Fibroblast of skin of right biceps (primary cell): ENCODE measurements at places on chromosomes 4 and X.

GRCh38 chr4:184097241-184097605 is 120.5 kb downstream of the ENPP6 start:
- peak; percentile 23 for DNase-seq

GRCh38 chrX:56811599-56811998 is 82.6 kb downstream of the NBDY start:
- no peak for DNase-seq

- peak; percentile 61 for DNase-seq
Measured at GRCh38 chr4:119025420-119025819, 110.2 kb upstream of the MYOZ2 start.

GRCh38 chr4:164212714-164213113 is 541.2 kb upstream of the SMIM31 start:
- DNase-seq, result no peak

DNA sequence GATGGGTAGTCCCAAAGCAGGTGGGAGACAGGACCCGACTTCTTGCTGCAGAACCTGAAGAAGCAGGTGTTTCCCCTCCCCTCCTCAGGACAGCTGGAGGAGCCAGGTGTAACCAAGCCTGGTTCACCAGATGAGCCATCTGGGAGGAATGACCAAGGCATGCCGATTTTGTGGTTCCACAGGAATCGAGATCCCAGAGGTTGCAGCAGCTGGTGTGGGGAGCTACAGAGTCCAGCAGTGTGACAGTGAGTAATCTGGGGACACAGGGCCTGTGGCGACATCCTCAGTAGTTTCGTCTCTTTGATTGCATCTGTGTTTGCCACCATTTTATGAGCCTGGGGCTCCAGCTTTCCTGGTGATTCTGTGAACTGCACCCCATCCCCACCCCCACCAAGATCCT is 2.6 kb upstream of the NDP start:
- DNase-seq, result no peak

GRCh38 chrX:111259559-111259958 is 10.7 kb downstream of the CAPN6 start:
- no peak for DNase-seq

DNA sequence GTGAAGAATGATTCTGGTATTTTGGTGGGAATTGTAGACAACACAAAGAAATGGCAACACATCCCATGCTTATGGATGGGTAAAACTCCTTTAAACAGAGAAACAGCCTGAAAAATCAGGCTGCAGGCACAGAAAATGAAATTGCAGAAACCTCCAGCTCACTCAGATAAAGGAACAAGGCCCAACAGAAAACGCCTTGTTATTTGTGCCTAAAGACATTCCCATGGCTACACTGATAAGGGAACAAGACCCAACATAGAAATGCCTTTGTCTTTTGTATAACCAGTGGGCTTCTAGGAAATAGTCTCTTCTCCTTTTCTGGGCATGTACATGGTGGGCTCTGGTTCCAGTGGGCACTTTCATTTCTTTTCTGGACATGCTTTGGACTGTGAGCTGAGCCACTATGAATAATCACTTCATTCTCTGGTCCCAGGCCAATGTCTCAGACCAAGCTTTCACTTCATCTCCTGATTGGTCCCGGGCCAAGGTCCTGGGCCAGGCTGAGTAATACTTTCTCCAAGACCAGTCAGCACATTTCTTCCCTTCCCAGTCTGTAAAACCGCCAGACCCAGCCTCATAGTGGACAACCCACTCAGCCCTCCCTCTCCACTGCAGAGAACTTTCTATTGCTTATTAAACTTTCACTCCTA is 160.5 kb downstream of the TBX22 start:
- no peak for DNase-seq

DNA sequence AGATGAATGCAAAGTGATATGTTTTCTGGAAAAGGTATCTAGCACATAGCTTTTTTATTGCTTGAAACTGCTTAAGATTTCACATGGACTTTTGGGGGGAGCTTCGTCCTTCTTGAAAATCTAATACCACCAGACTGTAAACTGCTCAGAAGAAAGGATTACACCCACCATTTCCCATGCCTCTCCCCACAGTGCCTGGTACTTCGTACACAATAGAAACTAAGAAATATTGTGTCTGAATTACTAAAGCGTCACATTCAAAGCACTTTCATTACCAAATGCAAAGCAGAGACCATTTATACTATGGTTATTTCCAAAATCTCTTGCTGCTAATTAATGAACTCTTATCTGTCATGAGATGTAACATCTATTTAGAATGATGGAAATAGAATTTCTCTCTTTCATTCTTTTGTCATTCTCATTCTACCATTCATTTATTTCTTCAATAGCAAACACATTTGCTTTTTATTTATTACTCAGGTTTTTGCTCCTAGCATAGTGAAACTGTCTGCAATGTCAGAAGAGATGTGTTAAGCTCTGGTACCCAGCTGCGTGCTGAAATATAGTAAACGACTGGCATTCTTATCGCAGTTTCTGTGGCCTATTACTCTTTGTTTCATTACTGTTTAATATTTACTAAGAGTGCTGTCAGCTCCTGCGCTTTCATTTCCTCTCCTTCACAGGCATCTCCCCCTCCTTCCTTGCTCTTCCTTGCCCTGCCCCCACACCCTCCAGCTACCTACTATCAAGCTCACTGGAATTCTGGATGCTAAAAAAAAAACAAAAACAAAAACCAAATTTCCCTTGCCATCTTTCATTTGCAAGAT is 51.4 kb upstream of the RAPGEF2 start:
- no peak for DNase-seq

GRCh38 chr4:75630174-75630936 is at the start of gene CDKL2:
TSS of gene CDKL2 (minus strand) at chr4:75630528. CDS start at chr4:75625988, 4,540 bp downstream.
- peak; percentile 73 for DNase-seq

DNA sequence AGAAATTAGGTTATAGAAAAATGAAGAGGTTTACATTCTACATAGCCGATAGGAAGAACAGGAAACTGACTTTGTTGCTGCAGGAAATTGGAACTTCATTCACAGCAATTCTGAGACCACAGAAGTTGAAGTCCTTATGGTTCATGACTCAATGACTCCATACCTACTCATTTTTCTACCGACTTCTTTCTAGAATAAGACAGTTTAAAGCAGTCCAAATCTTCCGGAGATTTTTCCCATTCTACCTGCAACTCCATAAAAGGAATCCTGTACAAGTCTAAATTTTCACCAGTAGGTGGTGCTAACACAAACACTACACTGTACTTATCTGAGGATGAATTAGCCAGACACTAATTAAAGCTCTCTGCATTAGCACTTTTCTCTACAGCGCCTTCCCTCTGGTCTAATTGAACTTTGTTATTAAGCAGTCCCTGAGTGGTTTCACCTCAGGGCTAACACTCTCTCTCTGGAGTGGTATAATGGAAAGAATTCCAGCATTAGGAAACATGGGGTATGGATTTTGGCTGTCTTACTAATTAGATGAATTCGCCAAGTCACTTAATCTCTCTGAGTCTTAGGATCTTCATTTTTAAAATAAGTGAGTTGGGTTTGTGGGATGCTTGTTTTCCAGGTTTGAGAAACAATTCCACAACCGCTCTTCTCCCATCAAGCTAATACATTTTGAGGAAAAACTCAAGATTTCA is 167.9 kb downstream of the SMIM20 start:
- DNase-seq, result peak; percentile 44

DNA sequence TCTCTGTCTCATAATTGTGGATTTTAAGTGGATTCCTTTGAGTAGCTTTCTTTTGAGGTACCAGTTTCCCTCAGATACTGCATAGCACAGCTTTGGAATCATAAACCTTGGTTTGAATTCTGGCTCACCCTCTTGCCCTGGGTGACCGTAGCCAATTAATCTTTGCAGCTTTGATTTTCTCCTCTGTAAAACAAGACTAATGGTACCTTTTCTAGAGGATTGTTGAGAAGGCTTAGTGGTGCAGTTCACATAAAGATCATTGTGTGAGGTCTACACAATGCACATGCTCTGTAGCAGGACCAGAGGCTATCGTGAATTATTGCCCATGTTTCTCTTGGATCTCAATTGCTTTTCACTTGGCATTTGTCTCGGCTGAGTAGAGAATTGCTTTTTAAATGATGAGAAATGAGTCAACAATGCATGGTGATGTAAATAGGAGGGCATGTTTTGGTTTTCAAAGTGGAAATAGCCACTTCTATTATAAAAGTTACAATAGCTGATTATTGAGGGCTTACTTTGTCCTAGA is 47.9 kb downstream of the TMEM131L start:
- DNase-seq, result peak; percentile 93

DNA sequence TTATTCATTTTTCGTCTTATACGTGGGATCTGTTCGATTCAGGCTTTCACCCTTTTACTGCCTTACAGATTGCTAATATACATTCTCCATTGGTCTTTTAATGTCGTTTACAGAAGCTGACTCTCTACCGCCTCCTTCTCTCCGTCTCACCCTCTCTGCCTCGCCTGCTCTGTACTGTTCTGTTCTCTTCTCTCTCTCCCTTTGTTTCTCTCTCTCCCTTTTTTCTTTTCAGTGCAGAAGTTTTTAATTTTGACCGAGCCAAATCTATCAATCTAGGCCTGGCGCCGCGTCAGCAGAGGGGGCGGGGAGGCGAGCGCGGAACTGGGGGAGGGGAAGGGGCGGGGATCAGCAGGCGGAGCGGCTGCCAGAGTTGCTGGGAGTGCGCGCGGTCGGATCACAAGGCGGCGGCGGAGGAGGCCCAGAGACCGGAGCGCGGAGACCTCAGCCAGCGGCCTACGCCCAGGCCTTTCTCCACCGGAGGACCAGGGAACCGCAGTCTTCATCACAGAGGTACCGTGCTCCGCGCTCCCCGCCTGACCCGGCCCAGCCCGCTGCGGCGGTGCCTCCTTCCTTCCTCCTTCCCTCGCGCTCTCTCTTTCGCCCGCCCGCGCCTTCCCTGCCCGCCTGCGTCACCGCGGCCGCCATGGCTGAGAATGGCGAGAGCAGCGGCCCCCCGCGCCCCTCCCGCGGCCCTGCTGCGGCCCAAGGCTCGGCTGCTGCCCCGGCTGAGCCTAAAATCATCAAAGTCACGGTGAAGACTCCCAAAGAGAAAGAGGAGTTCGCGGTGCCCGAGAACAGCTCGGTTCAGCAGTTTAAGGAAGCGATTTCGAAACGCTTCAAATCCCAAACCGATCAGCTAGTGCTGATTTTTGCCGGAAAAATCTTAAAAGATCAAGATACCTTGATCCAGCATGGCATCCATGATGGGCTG is at the start of gene UBQLN2:
Gene UBQLN2, plus strand, starts transcription at position 397 of the 931 bp plus-strand sequence. Its CDS starts 247 bp downstream, at position 644.
- peak; percentile 84 for DNase-seq

- no peak for DNase-seq
Measured at GRCh38 chr4:98202907-98203306, 58.3 kb upstream of the RAP1GDS1 start.

- DNase-seq, result no peak
Measured at GRCh38 chr4:139876337-139876941, 210.8 kb downstream of the MGST2 start.

GRCh38 chr4:124642846-124643245 is 69.7 kb downstream of the ANKRD50 start:
- DNase-seq, result no peak

GRCh38 chr4:85656759-85657505 is 182.0 kb downstream of the ARHGAP24 start:
- no peak for DNase-seq

DNA sequence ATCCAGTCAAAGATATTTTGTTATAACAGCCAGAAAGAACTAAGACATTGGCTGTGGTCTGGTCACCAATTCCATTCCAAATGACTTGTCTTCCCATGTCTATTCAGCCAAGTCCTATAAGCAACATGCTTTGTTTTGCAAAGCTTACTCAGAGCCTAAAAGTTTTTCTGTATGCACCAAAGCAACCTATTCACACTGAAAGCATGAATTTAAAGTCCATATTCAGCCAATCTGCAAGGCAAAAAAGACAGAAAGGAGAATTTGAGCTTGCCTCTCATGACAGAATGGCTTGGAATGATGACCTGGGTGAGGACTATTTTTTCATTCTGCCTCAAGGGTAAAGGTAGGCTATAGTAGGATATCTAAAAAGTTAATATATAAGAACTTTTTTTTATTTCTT is 323.2 kb upstream of the NOCT start:
- no peak for DNase-seq

- DNase-seq, result no peak
Measured at GRCh38 chr4:147617841-147618691, 869 bp downstream of the TMEM184C start.

GRCh38 chr4:76305033-76305687 is 1.4 kb upstream of the STBD1 start:
- DNase-seq, result no peak
